NCI-H2029 treated with DMSO at 0.1 percent for 48 hours (cell line): ENCODE measurements at places on chromosomes 4 and X.

DNA sequence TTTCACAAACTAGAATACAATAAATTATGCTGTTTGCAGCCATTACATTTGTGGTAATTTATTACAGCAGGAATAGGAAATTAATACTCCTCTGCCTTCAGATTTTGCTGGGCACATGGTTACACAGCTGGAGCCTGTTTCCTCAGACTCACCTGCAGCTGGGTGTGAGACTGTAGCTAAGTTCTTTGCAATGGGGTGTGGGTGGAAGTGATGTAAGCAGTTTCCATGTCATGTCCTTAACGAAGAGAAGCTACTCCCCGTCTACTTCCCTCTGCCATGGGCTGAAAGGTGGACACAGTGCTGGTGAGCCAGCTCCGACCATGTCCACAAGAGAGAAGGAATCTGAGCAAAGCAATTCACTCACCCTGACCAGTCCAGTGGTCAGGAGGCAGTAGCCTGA lies 18.2 kb downstream of the SH3KBP1 start:
- DNase-seq = no peak

DNA sequence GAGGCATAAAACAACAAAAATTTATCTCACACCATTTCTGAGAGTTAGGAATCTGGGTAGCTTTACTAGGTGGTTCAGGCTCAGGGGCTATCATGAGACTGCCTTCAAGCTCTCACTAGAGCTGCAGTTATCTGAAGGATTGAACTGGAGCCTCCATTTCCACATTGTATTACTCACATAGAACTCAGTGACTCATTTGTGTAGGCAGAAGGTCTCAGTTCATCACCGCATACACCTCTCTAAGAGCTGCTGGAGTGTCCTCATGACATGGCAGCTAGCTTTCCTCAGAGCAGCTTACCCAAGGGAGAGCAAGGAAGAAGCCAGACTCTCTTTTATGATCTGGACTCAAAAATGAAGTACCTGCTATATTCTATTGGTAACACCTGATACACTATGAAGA lies 389.2 kb downstream of the IQCM start:
- DNase-seq = no peak

- no peak for DNase-seq
Measured at GRCh38 chrX:103210056-103210455, 4.9 kb upstream of the BEX4 start.

DNA sequence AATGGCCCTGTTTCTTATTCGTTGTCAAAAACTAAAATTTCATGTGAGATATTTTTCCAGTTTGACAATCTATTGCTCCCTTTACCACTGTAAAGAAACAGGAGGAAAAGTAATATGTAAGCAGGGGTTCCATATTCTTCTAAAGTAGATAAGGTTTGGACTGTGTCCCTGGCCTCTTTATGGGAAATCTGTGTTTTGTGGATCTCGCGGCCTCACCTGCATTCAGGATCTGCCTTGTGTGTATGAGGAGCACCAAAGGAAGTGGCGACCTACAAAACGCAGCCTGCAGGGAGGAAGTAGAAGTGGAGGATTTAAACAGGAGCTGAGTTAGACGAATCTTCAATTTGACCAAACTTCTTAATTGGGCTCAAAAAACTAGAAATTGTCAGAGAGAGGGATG lies 67.0 kb downstream of the RASGEF1B start:
- DNase-seq = no peak

GRCh38 chr4:23728393-23728792 lies 161.5 kb downstream of the PPARGC1A start:
- no peak for DNase-seq

DNA sequence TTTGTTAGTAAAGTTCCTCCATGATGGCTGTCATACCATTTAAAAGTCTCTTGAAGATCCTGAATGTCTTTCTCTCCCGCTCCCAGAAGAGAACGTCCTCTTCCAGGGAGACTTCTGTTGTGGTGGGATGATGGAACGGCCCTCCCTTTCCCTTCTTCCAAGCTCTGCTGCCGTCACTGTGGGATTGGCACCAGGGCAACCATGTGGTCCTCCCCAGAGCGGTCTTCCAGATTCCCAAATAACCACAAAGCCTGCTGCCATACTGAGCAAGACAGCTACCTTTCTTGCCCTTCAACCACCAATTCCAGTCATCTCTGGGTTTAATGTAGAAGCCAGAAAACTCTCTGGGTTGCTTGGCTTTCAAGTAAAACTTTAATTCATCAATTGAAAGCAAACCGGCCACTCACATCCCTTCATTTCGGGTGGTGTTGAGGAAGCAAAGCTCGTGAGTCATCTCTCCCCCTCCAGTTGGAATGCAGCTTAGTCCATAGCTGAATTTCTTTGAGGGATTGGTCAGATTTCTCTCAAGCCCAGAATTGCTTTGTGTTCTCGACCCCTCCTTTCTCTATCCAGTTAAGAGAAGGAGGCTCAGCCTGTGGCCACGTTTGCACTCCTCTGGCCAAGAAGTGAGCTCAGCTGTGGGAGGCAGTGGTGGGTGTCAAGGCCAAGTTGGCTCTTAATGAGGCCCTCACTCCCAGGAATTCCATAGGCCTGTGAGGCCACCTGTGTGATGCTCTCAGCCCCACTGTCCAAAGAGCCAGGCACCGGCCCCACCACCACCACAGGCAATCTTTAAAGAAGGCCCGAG lies 36.9 kb downstream of the FHDC1 start:
- no peak for DNase-seq

- DNase-seq = no peak
Measured at GRCh38 chr4:128954941-128955340, 138.4 kb downstream of the SCLT1 start.

DNA sequence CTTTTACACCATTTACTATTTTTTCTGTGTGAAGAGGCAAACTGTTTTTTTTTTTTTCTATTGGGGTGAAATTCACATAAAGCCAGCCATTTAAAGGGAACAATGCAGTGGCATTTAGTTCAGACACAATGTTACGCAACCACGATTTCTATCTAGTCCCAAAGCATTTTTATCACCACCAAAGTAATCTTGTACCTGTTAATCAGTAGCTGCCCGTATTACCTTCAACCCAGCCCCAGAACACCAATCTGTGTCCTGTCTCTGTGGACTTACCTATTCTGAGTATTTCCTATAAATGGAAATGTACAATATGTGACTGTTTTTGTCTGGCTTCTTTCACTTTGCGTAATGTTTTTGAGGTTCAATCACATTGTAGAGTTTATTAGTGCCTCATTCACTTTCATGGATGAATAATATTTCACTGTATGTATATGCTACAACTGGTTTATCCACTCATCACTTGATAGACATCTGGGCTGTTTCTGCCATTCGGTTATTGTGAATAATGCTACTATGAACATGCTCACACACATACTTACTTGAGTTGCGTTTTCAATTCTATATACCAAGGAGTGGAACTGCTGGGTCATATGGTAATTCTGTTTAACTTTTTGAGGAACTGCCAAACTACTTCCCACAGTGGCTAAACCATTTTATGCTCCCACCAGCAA lies 116.2 kb downstream of the CDS1 start:
- DNase-seq = no peak

GRCh38 chrX:22063284-22063683 lies 31.2 kb downstream of the PHEX start:
- no peak for DNase-seq

DNA sequence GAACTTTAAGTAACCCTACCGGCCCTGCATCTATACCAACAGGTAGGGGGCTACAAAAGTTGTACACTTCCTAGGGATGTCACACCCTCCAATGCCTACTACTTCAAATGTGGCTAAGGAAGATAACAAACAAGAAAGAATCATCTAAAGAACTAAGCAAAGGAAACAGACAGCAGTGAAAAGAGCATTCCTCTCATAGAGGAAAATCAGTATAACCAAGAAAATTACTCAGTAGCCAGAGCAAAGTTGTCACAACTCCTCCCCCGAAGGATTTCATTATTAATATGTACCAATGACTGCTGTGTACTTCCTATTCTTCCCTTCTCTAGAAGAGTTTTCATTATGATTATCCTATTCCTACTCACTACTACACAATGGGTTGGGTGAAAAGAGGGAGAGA lies 12.6 kb downstream of the ANKRD17 start:
- no peak for DNase-seq
